ENCODE measurements at places on chromosomes 5 and 9.

DNA sequence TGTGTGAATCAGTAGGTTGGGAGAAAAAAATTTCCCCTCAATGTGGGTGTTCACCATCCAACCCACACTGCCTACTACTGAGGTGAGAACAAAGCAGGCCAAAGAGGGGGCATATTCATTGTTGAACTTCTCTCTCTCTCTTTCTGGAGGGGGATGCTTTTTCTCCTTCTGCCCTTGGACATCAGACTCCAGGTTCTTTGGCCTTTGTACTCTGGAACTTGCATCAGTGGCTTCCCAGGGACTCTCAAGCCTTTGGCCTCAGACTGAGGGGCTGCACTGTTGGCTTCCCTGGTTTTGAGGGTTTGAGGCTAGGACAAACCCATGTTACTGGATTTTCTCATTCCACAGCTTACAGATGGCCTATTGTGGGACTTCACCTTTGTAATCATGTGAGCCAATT lies 417.2 kb downstream of the ELAVL2 start:
- H3K27me3 ChIP-seq = no peaks in the 10 kb centered on the region
- H3K27ac ChIP-seq = no peak overlapping the region
- no peak overlapping the region for H3K4me3 ChIP-seq
- H3K4me1 ChIP-seq = no peaks in the 10 kb centered on the region
- DNase-seq = no peak

DNA sequence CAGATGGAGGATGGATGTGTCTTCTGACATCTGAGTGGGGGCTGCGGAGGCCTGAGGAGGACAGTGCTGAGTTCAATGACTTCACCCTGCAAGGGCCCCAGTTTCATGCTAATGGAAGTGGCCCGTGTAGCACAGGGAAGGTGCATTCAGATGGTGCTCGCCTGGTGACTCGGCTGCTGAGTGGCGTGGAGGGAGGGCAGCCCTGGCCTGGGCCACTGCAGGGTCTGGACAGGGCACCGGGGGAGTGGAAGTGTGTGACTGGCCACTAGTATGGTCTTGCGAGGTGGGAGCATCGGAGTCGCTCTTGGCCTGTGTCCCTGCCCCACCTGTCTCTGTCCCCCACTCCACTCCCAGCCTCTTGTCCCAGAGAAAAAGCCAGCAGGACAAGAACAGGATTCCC lies 1.7 kb upstream of the SLC9A3 start:
- peaks cover 42% of the 10 kb centered on the region for H3K4me1 ChIP-seq
- H3K4me3 ChIP-seq = no peak overlapping the region
- no peaks in the 10 kb centered on the region for H3K36me3 ChIP-seq
- no peak for DNase-seq
- H3K27ac ChIP-seq = no peak overlapping the region
- peaks cover 65% of the 10 kb centered on the region for H3K27me3 ChIP-seq

DNA sequence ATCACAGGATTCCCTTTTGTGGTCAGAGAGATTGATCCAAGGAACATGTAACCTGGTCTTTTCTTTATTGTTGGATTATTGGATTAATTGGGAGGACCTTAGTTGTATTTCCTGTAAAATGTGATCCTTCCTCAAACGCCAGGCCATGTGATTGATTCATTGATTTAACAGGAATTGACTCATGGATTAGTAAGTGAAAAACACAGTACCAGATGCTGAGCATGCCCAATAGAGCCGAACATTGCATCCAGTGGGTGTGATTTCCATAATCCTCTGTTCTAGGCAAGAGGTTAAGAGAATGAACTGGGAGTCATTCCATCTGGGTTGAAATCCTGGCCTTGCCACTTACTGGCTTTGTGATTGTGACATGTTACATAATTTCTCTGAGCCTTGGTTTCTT lies 522.3 kb downstream of the MAT2B start:
- H3K27ac ChIP-seq = no peak overlapping the region
- no peak for DNase-seq
- H3K36me3 ChIP-seq = no peaks in the 10 kb centered on the region
- H3K4me1 ChIP-seq = no peaks in the 10 kb centered on the region
- H3K4me3 ChIP-seq = no peak overlapping the region

GRCh38 chr5:10690460-10691440 lies 70.3 kb downstream of the DAP start:
- H3K27me3 ChIP-seq = no peaks in the 10 kb centered on the region
- H3K4me3 ChIP-seq = no peak overlapping the region
- peaks cover 10% of the 10 kb centered on the region for H3K4me1 ChIP-seq

GRCh38 chr9:120289990-120290975 lies 289.7 kb downstream of the CDK5RAP2 start:
- H3K4me3 ChIP-seq = no peak overlapping the region
- H3K36me3 ChIP-seq = no peaks in the 10 kb centered on the region
- H3K27me3 ChIP-seq = no peaks in the 10 kb centered on the region
- DNase-seq = no peak

DNA sequence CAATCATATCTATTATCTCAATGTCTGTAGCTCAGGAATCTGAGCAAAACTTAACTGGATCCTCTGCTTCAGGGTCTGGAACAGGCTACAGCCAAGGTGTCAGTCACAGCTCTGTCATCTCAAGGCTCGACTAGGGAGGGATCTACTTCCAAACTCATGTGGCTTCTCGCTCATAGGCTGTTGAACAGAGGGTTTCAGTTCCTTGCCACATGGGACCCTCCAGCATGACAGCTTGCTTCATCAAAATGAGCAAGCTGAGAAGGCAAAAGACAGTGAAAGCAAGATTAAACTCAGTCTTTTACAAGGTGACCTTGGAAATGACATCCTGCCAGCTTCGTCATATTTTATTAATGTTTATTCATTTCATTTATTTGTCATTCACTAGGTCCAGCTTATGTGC lies 111.7 kb downstream of the GADD45G start:
- DNase-seq = no peak
- no peaks in the 10 kb centered on the region for H3K27me3 ChIP-seq
- H3K4me1 ChIP-seq = peaks cover 19% of the 10 kb centered on the region

DNA sequence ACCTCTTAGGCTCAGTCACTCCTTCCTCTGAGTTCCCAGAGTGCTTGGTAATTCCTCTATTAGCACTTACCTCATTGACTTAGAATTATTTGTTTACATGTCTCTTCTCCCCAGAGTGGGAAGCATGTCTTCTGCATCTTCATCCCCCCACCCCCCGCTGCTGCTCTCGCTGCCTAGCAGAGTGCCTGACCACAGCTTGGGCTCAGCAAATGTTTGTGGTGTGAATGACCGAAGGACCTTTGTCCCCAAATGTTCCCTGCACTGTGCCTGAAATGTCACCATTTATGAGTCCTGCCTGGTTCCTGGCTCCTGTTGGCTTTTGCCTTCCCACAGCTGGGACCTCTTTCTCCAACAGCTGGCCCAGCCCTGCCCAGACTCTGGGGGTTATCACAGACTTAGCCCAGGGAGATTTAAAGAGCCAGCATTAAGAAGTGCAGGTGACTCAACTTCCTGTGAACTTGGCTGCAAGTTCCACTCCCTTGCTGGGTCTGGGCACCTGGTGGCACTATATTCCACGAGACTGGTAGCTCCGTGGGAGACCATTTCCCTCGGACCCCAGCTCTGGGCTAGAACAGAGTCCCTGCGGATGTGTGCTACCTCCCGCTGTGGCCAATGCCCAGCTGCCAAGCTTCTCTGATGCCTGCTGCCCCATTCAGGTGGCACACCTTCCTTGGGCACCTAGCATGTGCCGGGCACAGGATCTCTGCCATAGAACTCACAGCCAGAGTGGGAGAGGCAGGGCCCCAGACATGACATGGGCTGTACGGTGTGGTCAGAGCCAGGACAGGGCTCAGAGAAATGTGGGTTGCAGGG lies 1.8 kb upstream of the HMCN2 start:
- no peak overlapping the region for H3K27ac ChIP-seq
- H3K4me3 ChIP-seq = no peak overlapping the region
- peaks cover 11% of the 10 kb centered on the region for H3K4me1 ChIP-seq
- DNase-seq = no peak
- peaks cover 81% of the 10 kb centered on the region for H3K27me3 ChIP-seq

DNA sequence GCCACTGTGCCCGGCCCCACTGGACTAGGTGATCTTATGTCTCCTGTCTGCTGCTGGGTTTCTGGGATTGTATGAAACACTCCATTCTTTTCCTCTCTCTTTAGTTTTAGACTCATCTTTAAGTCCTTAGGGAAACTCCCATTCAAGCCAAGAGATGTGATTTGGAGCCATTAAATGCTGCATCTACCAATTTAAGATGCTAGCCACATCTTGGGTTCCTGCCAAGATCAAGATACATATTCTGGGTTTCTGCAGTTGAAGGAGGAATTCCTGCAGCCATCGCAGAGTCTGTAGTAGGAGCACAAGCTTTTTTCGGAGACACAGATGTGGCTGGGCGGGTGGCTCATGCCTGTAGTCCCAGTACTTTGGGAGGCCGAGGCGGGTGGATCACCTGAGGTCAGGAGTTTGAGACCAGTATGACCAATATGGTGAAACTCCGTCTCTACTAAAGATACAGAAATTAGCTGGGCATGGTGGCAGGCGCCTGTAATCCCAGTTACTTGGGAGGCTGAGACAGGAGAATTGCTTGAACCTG lies 23.2 kb downstream of the STXBP1 start:
- H3K36me3 ChIP-seq = no peaks in the 10 kb centered on the region
- H3K27ac ChIP-seq = no peak overlapping the region
- no peak overlapping the region for H3K4me3 ChIP-seq
- DNase-seq = no peak

DNA sequence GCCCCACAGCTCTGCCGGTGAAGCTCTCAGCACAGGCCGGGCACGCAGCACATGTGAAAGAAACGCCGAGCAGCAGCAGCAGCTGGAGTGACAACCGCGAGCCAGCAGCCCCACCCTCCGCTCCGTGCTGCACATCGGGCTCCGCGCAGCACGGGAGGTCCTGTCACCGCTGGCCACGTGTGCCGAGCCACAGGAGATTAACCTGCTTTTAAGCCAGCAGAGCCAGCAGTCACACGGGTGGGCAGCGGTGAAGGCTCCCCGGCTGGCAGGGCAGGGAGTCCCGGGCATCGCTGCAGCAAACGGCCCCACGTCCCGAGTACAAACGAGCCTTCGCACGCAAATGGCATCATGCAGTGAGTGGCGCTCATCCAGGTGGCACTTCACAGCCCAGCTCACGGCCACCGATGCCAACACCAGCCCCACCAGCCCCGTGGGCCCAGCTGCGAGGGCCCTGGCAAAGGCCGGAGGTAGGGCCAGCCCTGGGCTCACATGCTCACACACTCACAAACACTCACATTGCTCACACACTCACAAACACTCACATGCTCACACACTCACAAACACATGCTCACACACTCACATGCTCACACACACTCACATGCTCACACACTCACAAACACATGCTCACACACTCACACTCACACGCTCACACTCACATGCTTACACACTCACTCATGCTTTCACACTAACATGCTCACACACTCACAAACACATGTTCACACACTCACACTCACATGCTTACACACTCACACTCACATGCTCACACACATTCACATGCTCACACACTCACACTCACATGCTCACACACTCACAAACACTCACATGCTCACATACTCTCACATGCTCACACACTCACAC lies 11.1 kb downstream of the CCDC187 start:
- H3K4me3 ChIP-seq = no peak overlapping the region
- no peaks in the 10 kb centered on the region for H3K27me3 ChIP-seq
- H3K4me1 ChIP-seq = no peaks in the 10 kb centered on the region
- DNase-seq = no peak

GRCh38 chr9:72228282-72228681 lies 79.0 kb downstream of the GDA start:
- no peaks in the 10 kb centered on the region for H3K4me1 ChIP-seq
- DNase-seq = no peak
- H3K4me3 ChIP-seq = no peak overlapping the region
- no peaks in the 10 kb centered on the region for H3K36me3 ChIP-seq
- H3K27ac ChIP-seq = no peak overlapping the region
- H3K27me3 ChIP-seq = no peaks in the 10 kb centered on the region

DNA sequence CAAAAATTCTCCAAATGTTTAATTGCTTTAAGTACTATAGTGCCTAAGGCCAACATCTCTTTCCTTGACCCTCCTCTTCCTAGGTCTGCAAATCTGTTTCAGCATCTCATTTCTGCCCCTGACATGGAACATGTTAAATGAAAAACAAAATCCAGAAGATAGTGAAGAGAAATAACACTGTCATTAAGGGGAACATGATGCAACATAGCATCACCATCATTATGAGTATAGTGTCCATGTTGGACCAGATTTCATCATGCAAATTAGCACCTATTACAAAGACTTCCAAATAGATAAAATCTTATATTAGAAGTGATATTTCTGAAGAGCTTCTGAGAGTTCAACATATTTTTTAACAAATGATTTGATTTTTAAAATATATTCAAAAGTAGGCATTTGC lies 375.2 kb downstream of the PTPRD start:
- H3K27ac ChIP-seq = no peak overlapping the region
- no peak overlapping the region for H3K4me3 ChIP-seq
- no peak for DNase-seq
- no peaks in the 10 kb centered on the region for H3K4me1 ChIP-seq
- no peaks in the 10 kb centered on the region for H3K27me3 ChIP-seq

DNA sequence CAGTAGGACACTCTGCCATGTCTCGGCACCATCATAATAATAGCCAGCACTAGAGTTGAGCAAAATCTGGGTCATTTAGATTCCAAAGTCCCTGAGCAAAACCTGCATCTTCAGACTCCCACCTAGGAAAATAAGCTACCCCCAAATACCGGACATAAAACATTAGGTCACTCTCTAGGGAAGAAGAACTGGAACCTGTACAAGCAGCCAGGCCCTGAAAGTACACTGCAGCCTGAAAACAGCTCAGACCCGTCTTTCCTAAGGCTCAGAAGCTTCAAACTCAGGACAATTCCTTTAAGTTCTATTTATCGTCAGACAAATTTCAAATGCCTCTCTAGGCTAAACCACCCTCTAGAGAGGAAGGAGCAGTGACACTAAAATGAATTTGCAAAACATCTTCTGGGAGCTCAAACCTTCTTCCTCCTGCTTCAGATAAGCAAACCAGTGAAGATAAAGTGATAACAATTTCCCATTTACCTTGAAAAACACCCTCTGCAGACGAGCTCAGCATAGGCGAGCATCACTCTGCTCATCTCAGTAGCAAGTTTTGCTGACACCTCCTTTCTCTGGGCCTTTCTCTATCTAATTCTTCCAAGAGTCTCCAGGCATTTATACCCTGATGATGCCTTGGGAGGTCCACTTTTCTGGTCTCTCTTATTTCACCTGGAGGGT lies 34.0 kb downstream of the ADAM19 start:
- H3K27ac ChIP-seq = peak overlapping the region; percentile 69
- DNase-seq = no peak
- H3K4me3 ChIP-seq = peak overlapping the region; percentile 76
- H3K4me1 ChIP-seq = peaks cover 76% of the 10 kb centered on the region
- H3K36me3 ChIP-seq = peaks cover 10% of the 10 kb centered on the region
- H3K27me3 ChIP-seq = no peaks in the 10 kb centered on the region

DNA sequence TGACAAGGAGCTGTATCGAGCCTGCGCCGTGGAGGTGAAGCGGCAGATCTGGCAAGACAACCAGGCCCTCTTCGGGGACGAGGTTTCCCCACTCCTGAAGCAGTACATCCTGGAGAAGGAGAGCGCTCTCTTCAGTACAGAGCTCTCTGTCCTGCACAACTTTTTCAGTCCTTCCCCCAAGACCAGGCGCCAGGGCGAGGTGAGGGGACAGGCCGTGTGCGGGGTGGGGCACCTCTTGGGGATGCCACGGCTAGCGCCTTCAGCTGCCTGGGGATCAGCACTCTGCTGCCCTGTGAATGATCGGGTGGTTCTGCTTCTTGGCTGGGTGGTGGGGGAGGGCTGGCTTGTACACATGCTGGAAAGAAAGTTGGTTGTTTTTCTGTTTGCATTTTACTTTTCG lies 1.7 kb downstream of the NELFB start:
- H3K27me3 ChIP-seq = no peaks in the 10 kb centered on the region
- H3K36me3 ChIP-seq = no peaks in the 10 kb centered on the region
- DNase-seq = no peak
- peaks cover 14% of the 10 kb centered on the region for H3K4me1 ChIP-seq
